Ovary (tissue), 10 donors: ENCODE measurements at places on chromosomes 2 and 18. TPM values are rescaled to one million over a fixed set of nuclear protein-coding genes. Genes with fewer than 3 reads are reported as not detected.
A peak's percentile ranks its signal among the peaks of the same experiment; 100 is the strongest.

DNA sequence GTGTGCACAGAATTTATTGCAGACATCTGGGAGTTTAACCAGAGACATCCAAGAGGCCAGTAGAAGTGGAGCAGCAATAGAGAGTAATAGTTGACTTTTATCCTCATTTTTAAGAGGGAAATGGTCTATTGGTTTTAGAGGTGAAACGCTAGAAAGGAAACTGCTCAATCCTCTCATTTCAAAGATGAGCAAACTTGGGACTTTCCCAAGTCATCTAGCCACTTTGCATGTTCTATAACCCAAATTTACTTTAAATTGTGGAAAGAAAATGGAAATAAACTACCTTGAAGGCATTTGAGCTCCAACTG is 601.7 kb downstream of the ARHGAP15 start:
- no peak for DNase-seq

GRCh38 chr2:216960671-216961268 is 100.9 kb upstream of the TNP1 start:
- DNase-seq: no peak

SP9 gene
- not detected for total RNA-seq

PTPN4 gene
- 40.3 TPM for total RNA-seq

DNA sequence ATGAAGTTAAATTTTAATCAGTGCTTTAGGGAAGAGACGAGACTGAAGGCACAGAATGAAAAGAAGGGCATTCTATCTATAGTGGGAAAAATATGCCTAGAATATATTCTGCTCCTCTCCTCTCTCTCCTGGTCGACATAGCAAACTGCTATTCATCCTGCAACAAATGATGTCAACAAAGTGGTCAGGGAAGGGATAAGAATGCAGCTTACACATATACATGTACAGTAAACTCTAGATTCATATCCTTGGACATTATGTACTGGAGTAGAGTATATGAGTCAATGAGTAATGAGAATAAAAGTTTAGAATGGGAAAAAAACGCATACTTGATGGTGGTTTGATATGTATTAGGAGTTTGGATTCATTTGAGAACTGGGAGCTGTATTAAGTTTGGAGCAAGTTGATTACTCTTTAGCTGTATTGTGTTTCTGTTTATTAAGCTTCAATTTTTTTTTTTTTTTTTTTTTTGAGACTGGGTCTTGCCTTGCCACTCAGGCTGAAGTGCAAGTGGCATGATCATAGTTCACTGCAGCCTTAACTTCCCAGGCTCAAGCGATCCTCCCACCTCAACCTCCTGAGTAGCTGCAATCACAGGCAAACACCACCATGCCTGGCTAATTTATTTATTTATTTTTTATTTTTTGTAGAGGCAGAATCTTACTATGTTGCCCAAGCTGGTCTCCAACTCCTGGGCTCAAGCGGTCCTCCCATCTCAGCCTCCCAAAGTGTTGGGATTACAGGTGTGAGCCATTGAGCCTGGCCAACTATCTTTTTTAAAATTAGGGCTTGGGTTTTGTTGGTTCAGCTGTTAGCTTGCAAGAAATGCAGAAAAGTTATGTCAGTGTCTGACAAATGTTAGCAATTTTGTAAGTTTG is 53.8 kb downstream of the STAT1 start:
- no peak for DNase-seq

DNA sequence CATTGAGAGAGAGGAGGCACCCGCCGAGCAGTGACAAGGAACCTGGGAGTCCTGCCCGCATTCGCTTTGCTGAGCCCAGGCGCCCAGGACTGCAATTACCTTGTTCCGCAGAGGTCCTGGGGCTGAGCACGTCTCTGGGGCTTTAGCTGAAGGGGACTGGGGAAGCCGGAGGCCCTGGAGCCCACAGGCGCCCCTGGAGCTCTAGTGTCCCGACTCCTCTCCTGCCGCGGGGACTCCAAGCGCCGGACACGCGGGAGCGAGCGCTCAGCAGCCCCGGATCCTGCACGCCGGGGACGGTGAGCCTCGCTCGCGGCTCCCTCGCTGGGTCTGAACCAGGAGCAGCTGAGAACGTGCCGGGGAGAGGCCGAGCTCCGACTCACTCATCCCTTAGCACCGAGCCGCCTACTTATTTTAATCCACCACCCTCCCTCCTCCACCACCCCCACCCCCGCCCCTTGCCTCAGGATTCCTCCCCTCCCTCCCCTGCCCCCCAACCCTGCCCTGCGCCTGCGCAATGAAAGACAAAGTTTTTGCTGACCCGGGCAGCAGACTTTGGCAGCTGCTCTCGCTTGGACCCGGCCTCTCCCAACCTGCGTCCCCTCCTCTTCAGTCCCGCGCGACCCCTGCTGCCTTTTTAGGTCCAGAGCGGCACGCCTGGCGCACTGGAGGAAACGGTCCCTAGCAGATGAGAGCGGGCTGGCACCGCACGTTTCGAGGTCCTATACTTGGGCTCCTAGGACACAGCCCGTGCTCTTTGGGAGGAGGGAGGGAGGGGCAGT is at the start of gene OSR1:
Gene OSR1 (minus strand): TSS at position 382 of the 779 bp plus-strand sequence. CDS start 4,818 bp downstream, outside the sequence.
- peak; percentile 80 for DNase-seq

- no peak for DNase-seq
These were observed 173.1 kb upstream of the ID2 start for GRCh38 chr2:8508766-8509165.

DNA sequence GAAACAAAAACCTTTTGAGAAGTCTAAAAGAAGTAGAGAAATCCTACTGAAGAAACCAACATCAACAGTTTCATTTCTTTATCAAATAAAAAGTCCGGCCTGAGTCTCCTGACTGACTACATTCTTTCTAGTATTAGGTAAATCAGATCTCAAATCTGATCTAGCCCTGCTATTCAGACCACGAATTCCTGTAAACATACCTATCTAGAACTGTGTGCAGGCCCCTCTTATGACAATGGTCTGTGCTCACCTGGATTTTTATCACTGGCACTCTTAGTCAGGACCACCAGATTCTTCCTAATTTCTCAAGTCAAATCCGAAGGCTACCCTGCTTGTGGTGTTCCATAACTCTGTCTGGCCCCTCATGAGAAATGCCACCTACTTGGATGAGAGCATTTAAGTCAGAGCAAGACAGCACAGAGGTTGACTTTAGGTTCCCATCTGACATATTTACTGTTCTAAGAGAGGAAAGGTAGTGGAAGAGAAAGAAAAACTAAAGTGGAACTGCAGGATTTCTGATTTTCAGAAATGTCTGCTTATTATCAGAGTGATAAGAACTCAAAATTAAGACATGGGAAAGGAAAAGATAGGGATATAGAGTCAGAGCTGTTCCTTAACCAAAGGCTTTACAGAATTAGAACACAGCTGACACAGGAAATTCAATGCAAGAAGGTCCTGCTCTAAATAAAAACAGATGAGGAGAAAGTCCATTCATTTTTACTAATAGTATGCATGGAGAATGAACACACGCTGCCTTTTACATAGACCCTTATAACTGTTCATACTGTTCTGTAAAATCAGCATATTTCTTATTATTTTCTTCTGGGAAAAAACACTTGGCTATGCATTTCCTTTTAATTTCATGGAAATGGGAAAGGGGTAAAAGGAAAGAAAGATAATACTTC is 56.5 kb downstream of the SLC8A1 start:
- DNase-seq: no peak

GRCh38 chr2:191746346-191747169 is 68.6 kb downstream of the NABP1 start:
- no peak for DNase-seq

UGT1A5 gene
- total RNA-seq: not detected

DNA sequence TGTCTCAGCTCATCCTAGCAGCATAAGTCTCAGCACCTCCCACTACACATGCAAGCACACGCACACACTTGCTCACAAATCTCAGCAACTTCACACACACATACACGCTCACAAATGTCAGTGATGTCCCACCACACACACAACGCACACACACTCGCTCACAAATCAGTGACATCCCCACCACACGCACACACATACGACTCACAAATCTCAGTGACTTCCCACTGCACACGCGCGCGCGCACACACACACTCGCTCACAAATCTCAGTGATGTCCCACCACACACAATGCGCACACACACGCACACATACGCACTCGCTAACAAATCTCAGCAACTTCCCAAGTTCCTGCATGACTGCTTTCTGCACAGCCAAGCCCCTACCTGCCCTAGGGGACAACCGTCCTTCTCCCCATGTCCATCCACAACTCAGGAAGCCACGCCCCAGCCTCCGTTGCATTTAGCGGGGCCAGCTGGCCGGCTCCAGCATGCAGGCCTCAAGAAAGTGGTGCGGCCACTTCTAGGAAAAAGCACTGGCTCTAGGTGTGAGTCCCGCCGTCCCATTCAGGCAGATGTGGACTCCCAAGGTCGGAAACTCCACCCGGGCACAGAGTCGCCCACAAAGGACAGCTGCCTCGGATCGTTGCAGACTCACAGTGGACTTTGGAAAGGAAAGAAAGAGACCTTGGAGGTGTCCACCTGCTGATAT is 180.1 kb upstream of the SALL3 start:
- no peak for DNase-seq

- no peak for DNase-seq
These were observed 15.5 kb downstream of the HEATR5B start for GRCh38 chr2:37068686-37069085.

DNA sequence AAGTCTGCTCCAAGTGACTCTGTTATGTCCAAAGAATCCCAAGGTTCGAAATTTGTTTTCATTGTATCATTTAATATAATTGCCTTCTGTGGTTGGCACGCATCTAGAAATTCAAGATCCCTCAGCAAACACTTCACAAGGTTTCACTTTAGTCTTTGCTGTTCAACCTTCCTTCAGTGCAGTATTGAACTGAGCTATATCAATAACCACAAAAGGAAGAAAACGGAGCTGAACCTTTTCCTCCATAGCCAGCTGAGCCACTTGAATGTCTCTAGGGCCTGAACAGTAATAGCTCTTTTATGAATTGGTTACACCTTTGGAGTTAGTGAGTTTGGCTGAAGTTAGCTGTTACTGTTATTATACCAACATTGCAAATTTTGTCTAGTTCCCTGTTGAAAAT is 357.7 kb upstream of the HNRNPA3 start:
- no peak for DNase-seq

DNA sequence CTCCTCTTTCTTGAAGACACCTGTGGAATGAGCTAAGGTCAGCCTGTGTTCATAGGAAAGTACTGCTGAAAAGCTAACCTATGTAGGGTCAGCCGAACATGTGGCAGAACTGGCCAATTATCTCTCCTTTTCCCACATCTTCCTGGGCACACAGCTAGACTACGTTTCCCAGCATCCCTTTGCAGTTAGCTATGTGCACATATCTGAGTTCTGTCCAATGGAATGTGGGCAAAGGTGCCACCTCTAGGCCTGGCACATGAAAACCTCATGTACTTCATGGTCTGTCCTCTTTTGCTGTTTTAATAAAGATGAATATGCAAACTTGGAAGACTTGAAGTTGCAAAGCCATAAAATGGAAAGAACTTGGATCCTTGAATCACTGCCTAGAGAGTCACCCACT is 352.6 kb downstream of the TNS1 start:
- no peak for DNase-seq

DNA sequence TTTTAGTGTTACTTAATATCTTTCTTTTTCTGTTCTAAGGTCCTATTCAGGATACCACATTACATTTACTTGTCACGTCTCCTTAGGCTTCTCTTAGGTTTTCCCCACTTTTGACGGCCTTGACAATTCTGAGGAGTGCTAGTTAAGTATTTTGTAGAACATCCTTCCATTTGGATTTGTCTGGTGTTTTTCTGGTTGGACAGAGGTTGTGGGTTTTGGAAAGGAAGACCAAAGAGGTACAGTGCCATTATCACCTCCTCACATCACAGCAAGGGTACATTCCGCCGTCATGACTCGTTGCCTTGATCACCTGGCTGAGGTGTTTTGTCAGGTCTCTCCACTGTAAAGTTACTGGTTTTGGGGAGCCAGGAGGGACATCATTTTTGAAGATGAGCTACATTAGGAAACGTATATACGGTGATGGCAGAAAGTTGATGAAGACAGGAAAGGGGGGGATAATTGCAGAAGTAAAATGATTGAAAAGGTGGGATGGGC is 88.4 kb upstream of the TMEM247 start:
- DNase-seq: no peak

DNA sequence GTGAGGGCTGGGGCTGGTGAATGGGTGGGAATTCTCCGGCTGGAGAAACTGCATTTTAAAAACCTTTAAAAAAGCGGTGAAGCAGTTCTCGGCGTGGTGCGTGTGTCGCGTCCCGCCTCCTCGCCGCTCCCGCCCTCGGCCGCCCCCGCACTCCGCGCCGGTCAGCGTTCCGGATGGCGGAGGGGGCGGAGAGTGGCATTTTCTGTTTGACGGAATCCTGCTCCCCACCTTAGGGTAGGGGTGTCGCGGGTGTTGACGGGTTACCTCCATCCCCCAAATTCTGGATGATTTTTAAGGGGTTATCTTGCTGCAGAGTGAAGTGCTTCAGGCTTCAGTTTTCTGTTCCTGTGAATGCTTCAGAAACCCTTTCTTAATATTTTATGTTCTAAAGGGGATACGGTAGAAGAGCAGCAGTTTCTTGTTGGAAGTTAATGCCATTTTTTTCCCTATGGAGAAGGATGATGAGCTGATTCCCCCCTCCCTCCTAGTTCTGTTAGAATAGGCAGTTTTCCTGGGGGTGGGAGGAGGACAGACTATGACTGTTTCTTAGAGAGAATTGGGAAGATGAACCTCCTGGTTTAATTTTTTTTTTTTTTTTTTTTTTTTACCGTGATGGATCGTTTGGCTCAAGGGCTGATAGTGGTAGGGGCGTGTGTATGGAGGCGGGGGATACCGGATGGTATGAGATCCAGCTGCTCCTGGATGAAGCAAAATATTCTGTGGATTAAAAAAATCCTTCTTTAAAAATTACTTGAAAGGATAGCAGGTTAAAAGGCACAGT is 756 bp downstream of the ABI2 start:
- DNase-seq: peak; percentile 43

DNA sequence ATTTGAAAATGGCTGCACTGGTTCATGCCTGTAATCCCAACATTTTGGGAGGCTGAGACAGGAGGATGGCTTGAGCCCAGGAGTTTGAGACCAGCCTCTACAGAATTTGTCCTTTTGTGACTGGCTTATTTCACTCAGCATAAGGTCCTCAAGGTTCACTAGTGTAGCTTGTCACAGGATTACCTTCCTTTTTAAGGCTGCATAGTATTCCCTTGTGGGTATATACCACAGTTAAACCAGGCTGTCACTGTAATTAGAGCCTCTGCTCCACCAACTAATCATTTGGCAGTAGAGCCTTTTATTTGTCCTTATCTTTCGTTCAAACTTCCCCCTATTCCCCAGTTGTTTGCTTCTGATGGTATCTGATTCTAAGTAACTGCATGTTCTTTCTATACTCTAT is 50.4 kb upstream of the SELENOI start:
- no peak for DNase-seq
